ENCODE measurements at places on chromosomes 1 and 21.

DNA sequence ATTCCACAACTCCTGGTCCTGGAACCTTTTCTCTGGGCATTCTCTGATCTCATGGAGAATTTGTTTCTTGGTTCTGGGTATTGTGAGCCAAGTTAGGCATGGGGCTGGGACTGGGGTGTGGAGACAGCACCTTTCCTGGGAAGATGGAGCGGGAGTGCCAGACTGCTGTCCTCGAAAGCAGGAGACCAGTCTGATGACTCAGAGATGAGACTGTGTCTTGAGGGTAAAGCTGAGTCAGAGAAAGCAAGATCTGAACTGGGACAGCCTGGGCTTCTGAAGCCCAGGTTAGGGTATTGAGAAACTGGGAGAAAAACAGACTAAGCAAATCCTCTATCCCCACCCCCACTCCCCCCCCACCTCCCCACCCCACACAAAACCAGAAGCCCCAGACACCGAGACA, 2.2 kb upstream of the KANK4 start:
- no peak for DNase-seq
- H3K36me3 ChIP-seq: no peaks in the 10 kb centered on the region
- no peaks in the 10 kb centered on the region for H3K4me1 ChIP-seq
- H3K27ac ChIP-seq: no peak overlapping the region
- H3K4me3 ChIP-seq: no peak overlapping the region

DNA sequence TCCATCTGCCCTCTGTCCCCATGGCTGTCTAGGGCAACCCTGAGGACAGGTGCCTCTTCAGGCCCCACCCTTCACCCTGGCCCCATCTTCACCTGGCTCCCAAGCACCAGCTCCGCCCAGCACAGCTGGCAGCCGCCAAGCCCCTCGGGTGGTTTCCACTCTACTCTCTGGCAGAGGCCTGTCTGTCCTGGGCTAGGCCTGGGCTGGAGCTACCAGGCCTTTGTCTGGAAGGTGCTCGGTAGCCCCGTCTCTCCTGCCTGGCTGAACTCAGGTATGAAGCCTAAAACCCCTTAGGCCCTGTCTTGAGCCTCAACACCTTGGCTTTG, 17.4 kb downstream of the SDC3 start:
- H3K27me3 ChIP-seq: no peaks in the 10 kb centered on the region
- H3K4me1 ChIP-seq: peaks cover 8% of the 10 kb centered on the region
- no peaks in the 10 kb centered on the region for H3K36me3 ChIP-seq
- no peak for DNase-seq
- H3K27ac ChIP-seq: no peak overlapping the region

DNA sequence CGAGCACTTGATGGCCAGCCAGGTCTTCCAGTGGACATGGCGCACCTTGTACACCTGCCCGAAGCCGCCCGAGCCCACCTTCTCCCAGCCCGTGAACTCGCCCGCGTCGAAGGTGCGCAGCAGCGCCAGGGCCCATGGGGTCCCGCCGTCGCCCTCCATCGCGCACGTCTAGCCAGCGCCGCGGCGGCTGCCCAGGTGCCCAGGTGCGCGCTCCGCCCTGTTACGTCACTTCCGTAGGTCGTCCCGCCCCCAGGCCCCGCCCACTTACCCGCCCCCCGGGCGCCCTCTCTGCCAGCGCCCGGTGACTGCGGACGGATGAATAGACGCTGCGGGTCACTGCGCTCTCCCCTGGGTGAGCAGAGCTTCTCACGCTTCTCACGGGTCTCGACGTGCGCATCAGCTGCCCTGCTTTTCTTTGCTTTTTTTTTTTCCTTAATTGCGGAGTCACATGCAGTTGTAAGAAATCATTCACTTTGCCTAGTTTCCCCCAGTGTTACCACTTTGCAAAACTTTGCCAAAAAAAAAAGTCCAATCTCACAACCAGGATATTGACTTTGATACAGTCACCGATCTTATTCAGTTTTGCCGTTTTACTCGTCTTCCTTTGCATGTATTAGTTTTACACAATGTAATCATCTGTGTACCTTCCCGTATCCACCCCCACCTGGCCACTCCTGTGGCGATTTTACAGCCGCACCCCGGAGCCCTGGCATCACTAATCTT, at the start of gene RIPK4:
Gene RIPK4, minus strand, starts transcription at position 170 of the 723 bp plus-strand sequence. Its CDS starts 11 bp downstream, at position 159.
- no peaks in the 10 kb centered on the region for H3K4me1 ChIP-seq
- H3K36me3 ChIP-seq: no peaks in the 10 kb centered on the region
- H3K27ac ChIP-seq: no peak within 1 kb of the TSS
- H3K27me3 ChIP-seq: no peaks in the 10 kb centered on the region
- no peak for DNase-seq

DNA sequence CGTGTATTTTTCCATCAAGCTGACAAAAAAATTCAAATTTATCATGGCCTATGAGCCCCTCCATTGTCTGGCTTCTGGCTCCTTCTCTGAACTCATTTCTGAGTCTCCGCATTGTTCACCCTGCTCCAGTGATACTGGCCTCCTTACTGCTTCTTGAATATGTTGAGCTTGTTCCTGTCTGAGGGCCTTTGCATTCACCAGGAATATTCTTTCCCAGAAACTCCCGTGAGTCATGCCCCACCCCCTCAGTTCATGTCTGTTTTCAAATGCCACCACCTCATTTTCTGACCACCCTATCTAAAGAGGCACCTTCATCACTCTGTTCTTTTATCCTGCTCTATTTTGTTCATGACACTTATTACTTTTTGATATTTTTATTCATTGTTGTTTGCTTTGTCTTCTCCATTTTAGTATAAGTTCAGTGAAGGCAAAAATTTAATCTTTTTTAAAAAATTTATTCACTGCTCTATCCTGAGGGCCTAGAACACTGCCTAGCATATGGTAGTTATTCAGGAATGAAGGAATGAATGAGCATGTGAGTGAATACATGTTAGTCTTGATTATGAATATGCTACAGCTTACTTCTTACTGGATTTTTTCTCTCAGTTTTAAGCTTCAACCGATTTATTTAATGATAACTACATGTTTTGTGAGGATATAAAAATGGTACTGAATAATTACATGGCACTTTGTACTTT, 140.4 kb upstream of the C1orf105 start:
- H3K4me1 ChIP-seq: no peaks in the 10 kb centered on the region
- H3K27ac ChIP-seq: no peak overlapping the region
- H3K27me3 ChIP-seq: no peaks in the 10 kb centered on the region
- no peak for DNase-seq
- no peak overlapping the region for H3K4me3 ChIP-seq
- H3K36me3 ChIP-seq: no peaks in the 10 kb centered on the region

Data from ovary (tissue), 10 donors.